ENCODE measurements at places on chromosomes 2 and 18.

DNA sequence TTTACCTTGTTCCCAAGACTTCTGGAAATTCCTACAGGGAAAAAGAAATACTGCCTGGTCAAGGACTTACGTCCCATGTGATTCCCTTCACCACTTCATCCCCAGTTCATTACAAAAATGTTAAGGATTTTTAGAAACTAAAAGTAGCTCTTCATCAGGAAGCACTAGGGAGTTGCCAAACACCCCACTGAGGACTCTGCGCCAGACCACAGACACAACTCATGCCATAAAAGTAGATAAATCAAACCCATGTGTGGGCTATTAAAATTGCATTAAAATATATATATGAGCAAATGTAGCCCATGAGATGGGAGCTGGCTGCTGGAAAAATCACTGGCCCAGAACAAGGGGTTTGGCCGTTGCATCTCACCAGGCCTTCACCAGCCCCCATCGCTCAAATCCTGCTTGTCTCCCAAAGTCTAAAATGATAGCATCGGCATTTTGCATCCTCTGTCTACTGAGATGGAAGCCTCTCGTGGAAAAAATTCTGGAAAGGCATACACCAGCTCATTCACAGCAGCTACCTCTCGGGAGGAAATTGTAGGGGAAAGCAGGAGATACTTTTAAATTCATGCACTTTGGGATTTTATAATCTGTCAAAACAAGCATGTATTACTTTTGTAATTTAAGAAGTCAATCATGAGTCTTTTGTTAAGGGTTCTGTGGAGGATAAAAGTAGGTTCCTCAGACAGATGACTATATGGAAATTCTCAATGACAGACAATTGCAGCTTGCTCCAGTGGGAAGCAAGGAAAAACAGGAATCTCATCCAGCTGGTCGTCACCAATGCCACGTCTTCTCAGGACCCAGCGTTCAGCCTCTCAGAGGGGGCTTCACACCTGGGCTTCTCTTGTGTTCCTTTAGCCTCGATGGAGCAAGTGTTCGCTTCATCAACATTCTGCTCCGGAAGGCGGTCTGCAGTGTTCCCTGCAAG lies 113.9 kb downstream of the MREG start:
- no peak for DNase-seq

- DNase-seq: no peak
Observed at GRCh38 chr2:8169443-8169842, 512.4 kb upstream of the ID2 start.

DNA sequence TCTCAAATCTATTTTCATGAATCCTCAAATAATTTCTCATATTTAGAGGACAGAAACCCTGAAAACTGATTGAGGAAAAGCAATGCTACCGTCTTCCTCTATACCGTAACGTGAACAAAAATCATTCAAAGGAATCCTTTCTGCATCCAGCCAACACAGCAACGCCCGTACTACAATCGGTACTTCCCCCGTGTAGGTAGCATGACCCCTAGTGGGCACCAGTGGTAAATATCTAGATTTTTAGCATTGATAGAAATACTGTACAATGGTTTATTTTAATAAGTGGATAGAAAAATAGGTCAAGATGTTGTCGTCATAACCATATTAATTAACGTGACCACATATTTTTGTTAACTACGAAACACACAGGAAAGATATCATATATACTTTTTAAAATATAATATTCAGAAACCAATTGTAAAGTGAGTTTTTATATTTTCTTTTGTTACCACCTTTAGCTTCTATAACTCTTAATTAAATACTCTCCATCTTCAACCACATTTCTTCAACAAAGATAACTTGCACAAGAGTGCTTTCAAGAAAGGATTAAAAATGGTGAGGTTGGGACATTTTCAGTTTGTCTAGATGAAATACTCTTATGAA lies 194.1 kb downstream of the SS18 start:
- DNase-seq: no peak

DNA sequence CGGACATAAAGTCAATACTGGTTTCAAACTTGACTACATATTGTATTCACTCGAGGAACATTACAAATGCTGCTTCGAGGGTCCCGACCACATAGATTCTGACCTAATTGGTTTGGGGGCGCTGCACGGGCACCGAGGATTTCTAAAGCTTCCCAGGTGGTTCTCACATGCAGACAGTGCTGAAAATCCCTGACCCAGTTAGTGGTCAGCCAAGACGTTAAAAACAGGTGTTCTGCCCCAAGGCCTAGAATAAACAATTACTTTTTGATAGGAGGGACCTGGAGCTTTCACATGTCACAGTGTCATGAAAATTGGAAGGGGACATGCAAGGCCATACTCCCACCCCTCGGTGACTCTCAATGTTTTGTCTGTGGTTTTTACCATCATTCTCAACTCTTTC lies 368.9 kb downstream of the RNF144A start:
- no peak for DNase-seq

GRCh38 chr2:176814274-176814673 lies 398.3 kb upstream of the HNRNPA3 start:
- DNase-seq: no peak

- DNase-seq: no peak
Observed at GRCh38 chr2:54497763-54498680, 41.9 kb downstream of the SPTBN1 start.

DNA sequence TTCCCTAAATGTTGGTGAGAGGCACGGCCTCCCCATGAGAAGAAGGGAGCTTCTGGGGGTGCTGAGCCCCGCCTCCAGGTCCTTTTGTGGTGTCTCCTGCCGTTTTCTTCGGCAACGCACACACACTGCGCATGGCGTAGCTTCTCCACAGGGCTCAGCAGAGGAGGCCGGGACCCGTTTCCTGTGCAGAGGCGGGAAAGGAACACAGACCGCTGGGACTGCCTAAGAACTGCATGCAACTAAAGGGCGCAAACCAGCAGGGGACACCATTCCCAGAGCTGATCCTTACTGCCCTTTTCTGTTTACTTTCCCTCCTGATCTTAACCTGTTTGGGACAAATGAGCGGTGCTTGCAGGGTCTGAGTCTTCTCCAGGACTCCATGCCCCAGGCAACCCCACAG lies 90.3 kb upstream of the CAPN13 start:
- DNase-seq: no peak

GRCh38 chr2:226137201-226137811 lies 662.3 kb downstream of the IRS1 start:
- DNase-seq: no peak

DNA sequence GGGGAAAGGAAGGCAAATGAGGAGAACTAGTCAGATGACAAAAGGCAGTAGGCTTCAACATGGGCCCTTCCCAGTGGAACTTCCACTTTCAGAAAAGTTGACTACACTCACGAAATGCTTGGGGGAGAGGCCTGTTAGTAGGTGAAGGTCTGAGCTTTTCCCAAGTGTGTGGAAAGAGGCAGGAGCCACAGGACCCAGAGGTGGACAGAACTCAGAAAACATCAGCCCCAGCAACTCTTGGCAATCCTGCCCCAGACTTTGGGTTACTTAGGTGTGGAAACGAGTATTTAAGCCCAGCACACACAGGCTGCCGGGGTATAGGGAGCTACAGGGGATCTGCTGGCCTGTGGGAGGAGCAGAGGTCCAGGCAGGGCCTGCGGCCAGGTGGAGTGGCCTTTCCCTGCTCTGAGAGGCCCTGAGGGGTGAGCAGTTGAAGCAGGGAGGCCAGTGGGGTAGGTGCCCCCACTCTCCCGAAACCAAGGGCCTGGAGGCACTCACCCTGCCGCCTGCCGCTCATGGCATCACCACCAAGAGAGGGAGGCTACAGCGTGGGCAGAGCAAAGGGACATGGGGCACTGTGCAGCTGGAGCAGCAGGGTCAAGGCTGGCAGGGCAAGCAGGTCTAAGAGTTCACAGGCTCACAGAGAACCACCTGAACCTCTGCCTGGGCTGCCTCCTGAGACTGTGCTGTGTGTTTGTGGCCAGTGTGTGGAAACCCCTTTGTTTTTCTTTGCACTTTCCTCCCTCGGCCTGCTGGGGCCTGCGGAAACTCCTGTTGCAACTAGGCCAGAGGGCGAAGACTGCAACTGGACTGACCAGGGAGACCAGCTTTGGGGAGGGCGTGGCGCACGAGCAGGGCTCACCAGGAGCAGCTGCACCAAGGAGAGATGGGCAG lies 130.7 kb upstream of the SERTAD2 start:
- DNase-seq: no peak

DNA sequence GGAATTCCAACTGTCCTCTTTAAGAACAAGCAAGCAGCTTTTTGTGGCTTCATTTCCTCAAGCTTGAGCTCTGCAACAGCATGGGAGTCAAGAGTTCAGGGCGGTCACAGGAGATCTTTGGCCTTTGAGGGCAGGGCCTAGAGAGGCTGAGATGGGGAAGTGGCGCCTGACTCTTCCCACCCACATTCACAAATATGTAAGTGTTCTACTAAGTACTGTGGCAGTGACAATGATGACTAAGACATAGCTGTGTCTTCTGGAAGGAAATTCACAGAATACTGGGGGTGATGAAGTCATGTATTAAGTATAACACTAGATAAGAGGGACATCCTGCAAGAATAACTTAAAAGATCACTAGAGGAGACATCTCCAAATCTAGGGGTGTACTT lies 15.0 kb downstream of the RND3 start:
- DNase-seq: no peak

DNA sequence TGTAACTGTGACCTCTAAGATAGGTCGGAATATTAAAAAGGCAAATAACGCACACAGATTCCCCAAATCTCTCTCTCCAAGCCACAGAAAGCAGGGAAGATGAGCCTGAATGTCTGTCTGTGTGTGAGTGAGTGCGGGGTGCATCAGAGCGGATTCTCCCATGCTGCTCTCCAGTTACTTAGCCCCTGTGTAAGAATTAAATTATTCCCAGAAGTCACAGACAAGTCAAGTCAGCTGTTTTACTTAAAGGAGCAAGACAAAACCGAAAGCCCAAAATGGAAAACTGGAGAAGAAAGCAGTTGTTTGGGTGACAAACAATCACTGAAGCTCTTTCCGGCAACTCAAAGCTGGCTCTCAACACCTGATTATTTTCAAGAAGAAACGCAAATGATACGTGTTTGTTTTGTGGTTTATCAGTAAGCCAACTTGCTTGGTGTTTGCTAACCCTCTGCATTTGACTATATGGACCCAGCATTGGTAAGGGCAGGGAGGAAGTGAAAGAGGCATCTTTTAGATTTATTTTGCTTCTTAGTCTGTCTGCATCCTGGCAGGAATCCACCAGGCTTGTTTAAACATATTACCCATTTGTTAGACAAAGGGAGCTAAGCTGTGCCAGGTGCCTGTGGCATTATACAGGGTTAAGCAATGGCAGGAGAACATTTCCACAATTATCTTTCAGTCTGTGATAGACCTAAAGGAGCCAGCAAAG lies 121.5 kb upstream of the CREB1 start:
- no peak for DNase-seq

DNA sequence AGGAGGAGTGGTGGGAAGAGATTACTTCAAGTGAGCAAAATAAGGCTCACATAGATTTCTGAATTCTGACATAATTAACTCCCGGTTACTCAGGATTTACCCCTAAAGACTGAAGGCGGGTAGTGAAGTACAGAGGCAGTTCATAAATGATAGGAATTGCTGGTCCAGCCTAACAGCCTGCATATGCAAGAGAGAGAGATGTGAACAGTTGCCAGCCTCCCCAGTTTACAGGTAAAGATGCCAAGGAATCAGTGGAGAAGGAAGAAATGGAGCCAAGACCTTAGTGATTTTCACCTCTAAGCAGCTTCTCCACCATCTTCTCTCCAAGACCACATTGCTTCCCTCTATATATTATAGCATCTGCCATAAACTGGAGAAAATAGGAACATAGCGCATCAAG lies 91.8 kb upstream of the THUMPD2 start:
- DNase-seq: no peak

DNA sequence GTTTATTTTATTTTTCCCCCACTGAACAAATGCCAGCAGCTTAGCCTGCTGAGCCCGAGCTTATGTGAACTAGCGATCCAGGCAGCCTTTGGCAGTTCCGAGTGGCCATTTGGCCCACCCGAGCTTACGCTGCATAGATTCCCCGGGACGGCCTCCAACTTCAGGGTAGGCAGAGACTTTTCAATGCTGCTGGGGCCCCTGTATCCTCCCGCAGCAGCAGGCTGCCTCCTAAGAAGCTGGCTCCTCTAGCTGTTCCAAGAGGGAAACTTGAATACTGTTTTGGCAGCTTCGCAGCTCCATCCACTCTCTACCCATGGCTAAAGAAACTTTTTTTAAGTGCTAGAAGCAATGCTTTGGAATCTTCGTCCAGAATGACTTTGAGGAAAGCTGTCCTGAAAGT lies 295.2 kb downstream of the SS18 start:
- DNase-seq: no peak

DNA sequence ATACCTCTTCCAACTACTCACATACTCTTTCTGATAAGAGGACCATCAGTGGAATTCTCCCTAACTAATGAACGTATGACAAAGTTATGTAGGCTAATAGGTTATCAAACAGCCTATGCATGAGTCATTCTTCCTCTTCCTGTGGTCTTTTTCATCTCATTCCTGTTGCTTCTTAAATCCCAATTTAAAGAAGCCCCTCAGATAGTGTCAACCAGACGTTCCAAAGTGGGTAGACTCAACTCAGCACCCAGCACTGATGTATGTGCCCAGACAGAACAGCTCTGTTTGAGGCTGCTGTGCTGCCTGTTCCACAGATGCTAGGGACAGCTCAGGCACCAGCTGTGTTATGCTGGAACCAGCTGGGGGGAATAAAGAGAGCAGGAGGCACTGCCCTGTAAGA lies 52.6 kb downstream of the CXCR4 start:
- DNase-seq: no peak

- no peak for DNase-seq
Observed at GRCh38 chr2:203650860-203651613, 55.4 kb upstream of the CD28 start.

GRCh38 chr2:174675615-174676014 lies 78.0 kb upstream of the WIPF1 start:
- no peak for DNase-seq

DNA sequence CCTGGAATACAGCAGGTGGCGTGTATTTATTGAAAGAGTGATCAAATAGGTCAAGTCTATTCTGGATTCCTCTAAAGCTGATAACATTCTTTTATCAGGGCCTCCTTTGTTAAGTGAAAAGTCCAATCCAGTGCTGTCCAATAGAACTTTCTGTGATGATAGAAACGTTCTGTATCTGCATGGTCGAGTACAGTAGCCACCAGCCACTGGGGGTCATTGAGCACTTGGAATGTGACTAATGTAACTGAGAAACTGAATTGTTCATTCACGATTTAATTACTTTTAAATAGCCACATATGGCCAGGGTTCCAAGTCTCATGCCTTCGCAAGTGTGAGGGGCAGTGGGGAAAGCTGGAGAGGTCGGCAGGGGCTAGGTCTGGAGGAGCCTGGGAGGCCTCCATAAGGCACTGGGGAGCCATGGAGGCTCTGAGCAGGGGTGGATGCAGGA lies 20.5 kb downstream of the SH2D6 start:
- DNase-seq: no peak

DNA sequence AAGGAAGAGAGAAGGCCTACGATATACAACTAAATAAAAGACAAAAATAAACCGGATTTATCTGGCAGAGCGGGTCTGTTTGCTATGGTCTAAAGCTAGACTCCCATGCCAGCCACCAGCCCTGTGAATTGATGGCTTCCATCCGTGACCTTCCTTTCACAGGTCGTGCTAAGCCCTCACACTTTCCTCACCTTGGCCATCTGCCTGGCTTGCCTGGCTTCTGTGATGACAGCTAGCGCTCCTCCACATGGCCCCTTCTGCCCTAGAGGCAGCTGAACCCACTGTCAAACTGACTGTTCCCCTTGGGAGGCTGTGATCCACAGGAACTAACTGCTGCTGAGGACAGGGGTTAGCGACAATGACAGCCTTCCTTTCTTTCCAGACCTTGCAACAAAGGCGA lies 32.5 kb downstream of the GAREM1 start:
- no peak for DNase-seq

- DNase-seq: no peak
Observed at GRCh38 chr2:17800693-17801458, 15.4 kb upstream of the MSGN1 start.

- DNase-seq: no peak
Observed at GRCh38 chr18:13372531-13372951, 154.0 kb downstream of the LDLRAD4 start.

Measured in activated T-cell treated with anti-CD3 and anti-CD28 coated beads, Interleukin-2, amount 50 U/mL, for 48 hours (primary cell).